Foreskin keratinocyte (primary cell): ENCODE measurements at places on chromosomes 4 and X. TPM values are rescaled to one million over a fixed set of nuclear protein-coding genes. Genes with fewer than 3 reads are reported as not detected.

PAGE2B gene
- polyA plus RNA-seq: not detected in 2 replicates

SLC6A14 gene
- polyA plus RNA-seq: 0.01 and 0.04 TPM in 2 replicates

IL15 gene
- 0.67 and 1.1 TPM in 2 replicates for polyA plus RNA-seq

BEX1 gene
- 0.17 and 0.60 TPM in 2 replicates for polyA plus RNA-seq

ZXDA gene
- polyA plus RNA-seq: 0.34 and 0.36 TPM in 2 replicates

DACH2 gene
- not detected in 2 replicates for polyA plus RNA-seq

POLN gene
- 0.18 and 0.23 TPM in 2 replicates for polyA plus RNA-seq
